ENCODE measurements at places on chromosomes 4 and X. TPM values are rescaled to one million over a fixed set of nuclear protein-coding genes. Genes with fewer than 3 reads are reported as not detected.

GRCh38 chr4:107292979-107293378 is 256.9 kb upstream of the DKK2 start:
- no peak for DNase-seq

Gene NXF2
- polyA plus RNA-seq = not detected

DNA sequence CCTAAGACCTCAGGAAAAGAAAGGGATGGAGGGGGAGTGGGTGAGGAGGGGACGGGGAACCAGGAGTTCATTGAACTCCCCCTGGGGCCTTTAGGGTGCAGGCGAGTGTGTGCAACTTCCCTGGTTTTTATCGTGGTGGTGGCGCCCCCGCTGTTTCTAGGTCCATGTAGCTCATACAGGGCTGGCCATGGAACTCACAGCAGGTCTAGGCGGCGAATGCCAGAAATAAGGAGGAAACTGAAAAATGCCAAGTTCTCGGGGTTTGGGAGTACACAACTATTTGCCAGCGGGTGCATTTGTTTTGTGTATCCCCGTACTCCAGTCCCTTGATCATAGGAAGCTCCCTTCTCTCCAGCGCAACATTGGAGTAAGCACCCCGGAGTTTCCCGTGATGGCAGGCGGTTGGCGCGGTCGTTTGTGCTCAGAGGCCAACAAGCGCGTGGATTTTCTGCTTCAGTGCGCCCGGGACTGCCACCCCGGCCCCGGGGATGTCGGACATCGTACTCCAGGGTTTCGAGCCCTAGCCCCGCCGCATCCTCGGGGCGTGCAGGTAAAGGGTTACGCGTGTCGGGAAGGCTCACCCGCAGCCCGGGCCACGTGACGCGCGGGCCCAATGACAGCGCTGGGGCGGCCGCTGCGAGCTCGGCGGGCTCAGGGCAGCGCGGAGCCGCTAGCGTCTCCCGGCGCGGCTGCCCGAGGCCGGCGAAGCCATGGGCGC is 208.9 kb downstream of the NWD2 start:
- DNase-seq = peak; percentile 74

Gene CCDC160
- not detected for polyA plus RNA-seq

- peak; percentile 38 for DNase-seq
Measured at GRCh38 chr4:152936446-152937335, 568 bp downstream of the FHDC1 start.

DNA sequence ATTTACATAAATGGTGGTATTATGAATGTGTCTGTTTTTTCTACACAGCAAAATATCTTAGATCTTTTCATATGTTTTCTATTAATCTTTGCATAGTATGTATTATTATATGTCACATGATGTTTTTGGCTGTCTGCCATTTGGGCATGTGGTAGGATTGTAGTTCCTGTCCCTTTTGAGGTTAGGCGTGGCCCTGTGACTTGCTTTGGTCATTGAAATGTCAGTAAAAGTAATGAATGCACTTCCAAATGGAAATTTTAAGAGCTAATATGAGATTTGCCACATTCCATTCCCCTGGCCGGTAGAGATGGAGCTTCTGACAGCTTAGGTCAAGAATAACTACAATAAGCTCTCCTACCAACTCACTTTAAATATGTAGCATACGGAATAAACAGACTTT is 45.1 kb downstream of the JADE3 start:
- DNase-seq = no peak

Gene BTC
- polyA plus RNA-seq = 0.15 TPM

Gene NLGN3
- 0.19 TPM for polyA plus RNA-seq

DNA sequence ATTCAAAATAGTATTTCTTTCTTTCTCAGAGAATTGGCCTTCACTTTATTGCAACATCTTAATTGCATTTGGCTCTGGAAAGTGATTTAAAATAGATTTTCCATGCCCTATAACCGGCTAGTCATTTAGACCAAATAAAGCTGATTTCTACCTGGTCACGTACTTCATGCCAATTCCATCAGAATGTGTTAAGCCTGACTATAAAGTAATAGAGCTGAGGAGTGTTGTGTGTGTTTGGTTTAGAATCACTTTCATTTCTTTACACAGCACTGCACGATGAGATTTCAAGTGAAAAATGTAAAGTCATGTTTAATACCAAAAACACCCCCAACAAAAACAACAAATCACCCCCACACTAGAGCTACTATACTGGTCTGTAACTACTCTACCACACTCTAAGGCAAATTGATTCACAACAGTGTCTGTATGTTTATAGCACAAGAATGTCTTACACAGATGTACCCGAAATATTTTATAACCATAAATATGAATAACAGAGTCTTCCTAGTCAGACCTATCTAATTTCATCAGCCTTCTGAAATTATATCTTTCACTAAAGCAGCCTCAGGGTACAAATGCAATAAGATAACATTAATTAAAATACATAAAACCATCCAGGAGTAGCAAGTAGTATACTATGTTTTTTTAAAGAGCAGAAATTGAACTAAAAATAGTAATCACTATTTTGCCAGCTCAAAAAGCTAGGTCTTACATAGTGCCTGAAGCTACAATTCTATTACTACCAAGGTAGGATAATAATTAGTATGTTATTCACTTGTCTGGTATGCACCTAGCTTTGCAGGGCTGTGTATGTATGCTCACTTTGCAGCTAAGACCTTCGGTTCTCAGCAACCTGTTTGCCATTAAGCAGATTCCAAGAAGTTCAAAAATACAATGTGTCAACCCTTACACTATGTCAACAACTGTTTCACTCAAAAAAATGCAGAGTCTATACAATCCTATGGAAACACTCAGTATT is 28.4 kb downstream of the APBB2 start:
- DNase-seq = no peak

Gene DCAF4L1
- 0.15 TPM for polyA plus RNA-seq

Gene ATRX
- 24.6 TPM for polyA plus RNA-seq

Gene PAGE1
- polyA plus RNA-seq = not detected

Gene GLRB
- 3.2 TPM for polyA plus RNA-seq

DNA sequence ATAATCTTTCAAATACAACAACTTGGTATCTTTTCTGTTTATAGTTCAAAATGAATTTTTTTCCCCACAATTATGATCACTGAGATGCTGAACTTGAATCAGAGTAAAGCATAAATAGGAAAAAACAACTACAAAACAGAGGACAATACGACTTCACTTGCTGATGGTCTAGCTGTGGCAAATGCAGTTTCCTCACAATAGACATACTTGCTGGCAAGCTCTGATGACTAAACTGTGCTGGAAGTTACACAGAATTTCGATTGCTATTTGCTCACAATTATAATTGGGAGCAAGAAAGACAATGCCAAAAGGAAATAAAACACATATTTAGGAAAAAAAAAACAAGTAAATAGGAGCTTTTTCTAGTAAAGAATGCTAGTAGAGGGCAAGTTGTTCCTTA is 14.7 kb downstream of the VEGFC start:
- DNase-seq = no peak

DNA sequence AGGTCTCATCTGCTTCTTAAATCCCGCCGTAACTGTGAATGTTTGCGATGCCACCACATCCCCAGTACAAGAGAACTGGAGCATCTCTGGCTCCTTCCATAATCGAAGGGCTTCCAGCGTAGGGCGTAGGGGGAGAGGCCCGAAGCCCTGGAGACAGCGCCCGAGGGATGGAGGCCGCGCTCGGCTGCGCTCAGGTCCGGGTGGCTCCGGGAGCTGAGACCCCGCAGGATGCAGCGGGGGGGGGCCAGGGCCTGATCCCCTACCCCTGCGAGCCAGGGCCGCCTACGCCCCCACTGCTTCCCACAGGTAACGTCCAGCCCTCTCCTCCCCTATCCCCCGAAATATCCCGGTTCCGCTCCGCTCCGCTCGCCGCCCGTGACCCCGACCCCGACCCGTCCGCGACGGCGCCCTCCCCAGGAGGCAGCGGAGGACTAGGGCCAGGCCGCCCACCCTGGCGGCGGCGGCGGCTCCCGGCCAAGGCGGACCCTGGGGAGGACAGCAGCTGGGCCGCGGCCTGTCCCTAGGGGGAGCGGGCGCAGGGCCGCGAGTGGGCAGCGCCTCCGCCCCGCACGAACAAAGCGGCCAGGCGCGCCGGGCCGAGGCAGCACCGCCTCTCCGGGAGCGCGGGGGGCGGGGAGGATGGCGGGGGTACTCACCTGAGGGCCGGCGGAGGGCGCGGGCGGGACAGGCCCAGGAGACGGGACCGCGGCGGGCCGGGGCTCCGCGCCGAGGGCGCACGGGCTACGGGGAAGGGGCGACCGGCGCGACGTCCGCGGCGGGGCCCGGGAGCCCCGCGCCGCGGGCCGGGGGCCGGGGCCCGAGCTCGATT is 723 bp downstream of the WDFY3 start:
- peak; percentile 56 for DNase-seq

- peak; percentile 59 for DNase-seq
Measured at GRCh38 chr4:89788206-89789072, 48.5 kb downstream of the SNCA start.

- no peak for DNase-seq
Measured at GRCh38 chr4:123555807-123556273, 159.2 kb downstream of the SPRY1 start.

Gene SEPTIN11
- polyA plus RNA-seq = 13.4 TPM

Gene KIT
- polyA plus RNA-seq = 0.75 TPM

GRCh38 chrX:134374910-134375309 is 85.1 kb upstream of the HPRT1 start:
- DNase-seq = no peak

Gene IGSF1
- polyA plus RNA-seq = 0.65 TPM

Gene UGT2B7
- not detected for polyA plus RNA-seq

DNA sequence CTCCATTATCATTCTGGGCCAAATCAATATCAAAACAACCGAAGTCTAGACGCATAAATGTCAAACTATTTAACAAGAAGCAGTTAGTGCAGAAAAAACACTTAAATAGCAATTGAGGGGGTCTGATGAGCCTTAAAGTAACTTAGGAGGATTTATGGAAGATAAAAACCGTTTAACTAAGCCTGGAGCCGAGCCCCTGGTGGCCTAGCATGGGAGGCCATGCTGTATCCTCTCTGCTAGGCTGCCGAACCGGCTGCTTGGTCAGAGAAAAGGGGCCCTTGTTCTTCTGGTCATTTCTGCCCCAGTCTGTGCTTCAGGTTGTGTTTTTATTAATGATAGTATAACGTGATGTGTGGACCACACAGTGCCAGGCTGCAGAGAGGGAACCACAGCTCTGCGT is 72.4 kb downstream of the CPZ start:
- DNase-seq = no peak

Gene SPIN2A
- polyA plus RNA-seq = 0.08 TPM

GRCh38 chrX:12401252-12401651 is 263.0 kb downstream of the FRMPD4 start:
- DNase-seq = peak; percentile 11

Gene LINC00632
- polyA plus RNA-seq = 14.9 TPM

- no peak for DNase-seq
Measured at GRCh38 chrX:82528525-82528924, 979.6 kb upstream of the POU3F4 start.

- no peak for DNase-seq
Measured at GRCh38 chr4:18166925-18167324, 145.4 kb upstream of the LCORL start.

DNA sequence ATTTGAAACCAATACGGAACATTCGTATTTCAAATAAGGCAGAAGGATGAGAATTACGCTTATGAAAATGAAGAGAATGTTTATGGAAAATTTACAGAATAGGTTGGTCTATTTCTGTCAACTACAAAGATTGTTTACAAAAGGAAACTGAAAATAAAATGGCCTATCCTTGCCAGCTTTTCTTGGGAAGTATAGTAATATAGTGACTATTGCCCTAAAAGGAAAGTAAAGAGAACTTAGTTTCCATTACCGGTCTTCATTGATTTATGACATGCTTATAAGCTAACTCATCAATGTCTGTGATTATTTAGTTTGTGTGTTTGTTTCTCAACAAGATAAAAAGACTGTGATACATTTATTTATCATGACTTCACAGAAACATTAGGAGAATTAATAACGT is 2.9 kb upstream of the SPRY1 start:
- no peak for DNase-seq
